ENCODE measurements at places on chromosomes 1 and 21.

- no peak for DNase-seq
Observed at GRCh38 chr1:29901624-29902325, 665.5 kb downstream of the PTPRU start.

DNA sequence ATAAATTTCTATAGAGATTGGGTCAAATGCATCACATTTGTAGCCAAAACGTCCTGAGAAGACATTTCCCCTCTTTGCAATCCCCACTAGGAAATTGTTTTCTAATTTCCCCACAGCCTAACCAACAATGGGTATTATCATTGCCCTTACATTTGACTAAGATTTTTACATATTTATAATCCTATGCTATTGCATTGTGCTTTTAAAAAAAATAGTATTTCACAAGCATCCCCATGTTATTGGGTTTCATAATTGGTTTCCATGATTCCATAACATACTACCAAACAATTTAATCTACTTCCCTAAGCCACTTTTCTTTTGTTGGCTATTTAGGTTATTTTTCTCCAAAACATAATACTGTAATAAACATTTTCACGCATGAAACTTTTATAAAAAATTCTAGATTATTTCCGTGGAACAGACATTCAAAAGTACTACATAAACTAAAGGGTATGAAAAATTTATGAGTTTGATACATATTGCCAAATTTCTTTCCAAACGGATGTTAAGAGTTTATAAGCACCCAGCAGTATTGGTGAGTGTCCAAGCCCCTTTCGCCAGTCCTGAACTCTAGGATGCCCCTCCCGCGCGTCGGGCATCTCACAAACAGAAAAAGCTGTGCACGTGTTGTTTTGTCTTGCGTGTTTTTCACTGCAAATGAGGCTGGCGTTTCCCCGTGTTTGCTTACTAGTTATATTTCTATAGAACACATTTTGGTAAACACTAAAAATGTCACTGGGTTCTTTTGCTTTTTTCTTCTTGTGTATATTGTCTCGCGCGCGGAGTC lies 2.0 kb upstream of the LHX4 start:
- DNase-seq, result no peak

DNA sequence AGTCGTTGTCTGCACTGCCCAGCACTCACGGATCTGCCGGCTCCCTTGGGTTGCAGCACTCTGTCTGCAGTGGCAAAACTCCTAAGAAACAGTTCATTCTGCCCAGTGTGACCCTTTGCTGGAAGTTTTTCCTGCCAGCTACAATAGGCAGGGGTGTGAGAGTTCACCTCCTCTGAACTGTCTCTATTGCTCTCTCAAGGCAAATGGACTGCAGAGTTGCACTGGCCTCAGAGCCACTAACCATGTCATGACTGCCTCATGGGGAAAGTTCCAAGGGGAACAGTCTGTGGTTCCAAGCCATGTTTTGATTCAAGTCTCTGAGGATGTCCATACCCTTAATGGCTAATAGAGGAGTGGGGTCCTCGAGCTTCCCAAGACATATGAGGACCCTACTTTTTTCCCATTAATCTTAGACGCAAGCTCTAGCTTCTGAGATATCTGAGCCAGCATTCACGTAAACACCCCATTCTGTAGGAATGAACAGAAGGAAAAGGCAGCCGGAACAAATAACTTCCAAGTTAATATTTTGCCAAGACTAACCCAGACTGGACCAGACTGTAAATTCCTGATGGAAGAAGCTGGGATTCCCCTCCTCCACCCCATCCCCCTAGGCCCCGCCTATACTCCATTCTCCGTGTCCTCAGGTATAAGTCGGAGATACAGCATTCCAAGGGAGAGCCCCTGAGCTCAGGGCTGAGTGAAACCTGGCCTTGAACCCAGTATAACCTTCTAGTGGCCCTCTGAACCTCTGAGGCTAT lies 93.8 kb upstream of the AKT3 start:
- DNase-seq, result no peak

GRCh38 chr1:3948344-3948743 lies 48.3 kb upstream of the C1orf174 start:
- no peak for DNase-seq

DNA sequence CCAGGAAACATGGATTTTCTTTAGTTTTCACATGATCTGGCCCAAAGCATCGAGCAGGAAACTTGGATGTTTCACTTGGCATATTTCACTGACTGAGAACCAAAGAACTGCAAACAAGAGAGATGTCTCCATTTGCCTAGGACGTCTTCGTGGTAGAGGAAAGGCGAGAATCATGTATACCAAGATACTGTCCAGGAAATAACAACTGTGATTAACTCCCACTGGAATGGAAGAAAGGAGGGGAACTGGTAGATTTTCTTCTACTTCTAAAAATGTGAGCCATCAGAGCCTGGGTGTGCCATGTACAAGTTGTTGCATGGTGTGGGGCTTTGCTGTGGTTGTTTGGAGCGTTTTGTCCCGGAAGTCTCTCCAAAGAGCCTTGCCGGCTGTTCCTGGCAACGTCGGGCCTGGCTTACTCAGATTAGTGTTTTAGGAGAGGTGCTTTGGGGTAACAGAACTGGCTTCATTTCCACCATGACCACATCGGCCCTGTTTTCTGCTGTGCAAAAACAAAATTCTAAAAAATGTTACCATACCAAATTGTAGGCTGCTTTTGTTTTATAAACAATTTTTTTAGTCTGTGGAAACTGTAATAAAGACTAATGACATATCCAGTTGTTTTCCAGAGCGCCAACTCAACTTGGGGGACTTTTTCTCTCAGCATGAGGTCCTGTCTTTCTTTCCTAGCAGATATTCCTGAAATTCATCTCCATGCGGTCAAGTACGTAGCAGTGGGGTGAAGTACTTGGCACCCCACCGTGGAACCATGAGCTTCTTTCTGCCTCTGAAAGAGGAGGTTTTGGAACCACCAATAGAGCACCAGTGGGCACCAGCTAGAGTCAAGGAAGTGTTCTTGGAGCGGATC lies 118.3 kb downstream of the TM2D1 start:
- DNase-seq, result no peak

GRCh38 chr1:186828611-186829454 lies at the start of gene PLA2G4A:
TSS of gene PLA2G4A (plus strand) at chr1:186828949. CDS start at chr1:186854355, 25,406 bp downstream.
- DNase-seq, result no peak

DNA sequence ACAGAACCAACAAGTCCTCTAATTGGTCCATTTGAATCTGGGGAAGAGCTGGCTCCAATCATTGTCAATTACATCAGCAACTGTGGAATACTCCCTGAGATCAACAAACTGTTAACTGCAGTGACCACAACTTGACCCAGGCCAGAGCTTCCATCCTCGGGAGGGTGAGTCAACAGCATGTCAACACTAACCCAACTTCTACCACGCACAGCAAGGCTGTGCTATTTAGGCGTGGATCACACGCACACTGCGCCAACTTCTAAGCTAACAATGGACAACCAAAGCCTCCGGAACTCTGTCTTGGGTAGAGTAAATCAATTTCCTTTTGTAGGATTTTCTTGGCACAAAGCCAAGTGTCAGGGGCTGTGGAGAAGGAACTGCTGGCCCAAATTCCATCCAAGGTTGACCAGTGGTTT lies 30.4 kb downstream of the APP start:
- DNase-seq, result no peak

DNA sequence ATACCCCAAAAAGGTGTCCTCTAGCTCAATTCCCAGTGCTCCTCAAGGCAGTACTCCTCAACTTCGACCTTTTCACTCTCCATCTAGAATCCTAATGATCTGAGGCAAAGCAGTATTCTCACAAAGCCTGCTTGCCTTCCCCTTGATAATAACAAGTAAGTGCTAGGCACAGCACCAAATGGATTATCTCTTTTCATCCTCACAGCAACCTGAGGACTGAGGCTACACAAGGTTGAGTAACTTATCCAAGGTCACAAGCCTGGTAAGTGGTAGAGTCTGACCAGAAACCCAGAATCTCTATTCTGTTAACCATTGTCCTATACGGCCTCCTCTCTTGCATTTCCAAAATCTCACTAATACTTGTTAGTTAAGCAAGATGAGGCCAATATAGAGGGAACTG lies 5.1 kb downstream of the SYDE2 start:
- DNase-seq, result no peak

- DNase-seq, result no peak
Observed at GRCh38 chr1:13929313-13929712, 229.3 kb downstream of the PRDM2 start.

- DNase-seq, result no peak
Observed at GRCh38 chr1:65939191-65939590, 146.5 kb downstream of the PDE4B start.

GRCh38 chr21:16773206-16773605 lies 739.6 kb upstream of the CXADR start:
- no peak for DNase-seq

DNA sequence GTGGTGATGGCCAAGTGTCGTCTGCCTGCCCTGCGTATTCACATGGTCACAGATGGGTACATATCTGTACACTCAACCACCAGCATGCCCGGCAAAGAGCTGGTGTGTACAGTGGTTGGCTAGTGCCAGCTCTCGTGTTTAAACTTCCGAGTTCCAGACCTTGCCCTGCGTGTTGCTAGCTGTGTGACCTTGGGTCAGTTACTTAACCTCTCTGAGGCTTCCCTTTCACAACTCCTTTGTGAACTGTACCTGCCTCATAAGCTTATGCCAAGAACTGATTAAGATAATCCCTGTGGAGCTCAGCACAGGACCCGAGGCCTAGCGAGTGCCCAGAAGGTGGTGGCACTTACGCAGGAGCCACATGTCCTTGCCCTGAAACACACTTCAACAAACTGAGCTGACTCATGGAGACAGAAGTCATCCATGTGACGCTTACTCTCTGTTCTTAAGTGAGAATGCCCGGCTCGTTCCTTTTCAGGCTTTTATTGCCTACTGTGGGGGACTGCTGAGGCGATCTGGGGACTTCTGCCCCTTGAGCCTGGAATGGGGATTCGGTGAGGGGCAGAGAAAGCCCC lies 55.4 kb downstream of the ALPL start:
- DNase-seq, result no peak

- DNase-seq, result no peak
Observed at GRCh38 chr1:155033524-155033923, at the start of the genes DCST1 and DCST2. TSS of gene DCST1 (plus strand) at chr1:155033824. CDS start at chr1:155034037, 213 bp downstream. TSS of gene DCST2 (minus strand) at chr1:155033781. CDS start at chr1:155033701, 80 bp downstream.

DNA sequence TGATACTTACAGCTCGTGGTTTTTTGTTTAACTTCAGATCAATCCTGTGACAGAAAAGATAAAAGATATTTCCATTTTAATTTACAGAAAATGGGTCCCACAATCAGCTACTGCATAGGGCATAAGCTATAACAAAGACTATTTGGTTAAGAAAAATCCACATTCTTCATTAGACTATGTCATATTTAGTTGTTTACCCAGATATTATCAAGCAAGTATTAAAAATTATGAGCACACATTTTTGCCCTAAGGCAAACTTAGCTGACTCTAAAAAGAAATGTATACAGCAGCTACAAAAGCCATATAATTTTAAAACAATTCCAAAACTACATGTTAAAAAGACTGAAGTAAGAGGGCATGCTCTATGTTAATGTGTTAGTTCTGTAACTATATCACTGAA lies 18.7 kb downstream of the MEAF6 start:
- DNase-seq, result no peak

DNA sequence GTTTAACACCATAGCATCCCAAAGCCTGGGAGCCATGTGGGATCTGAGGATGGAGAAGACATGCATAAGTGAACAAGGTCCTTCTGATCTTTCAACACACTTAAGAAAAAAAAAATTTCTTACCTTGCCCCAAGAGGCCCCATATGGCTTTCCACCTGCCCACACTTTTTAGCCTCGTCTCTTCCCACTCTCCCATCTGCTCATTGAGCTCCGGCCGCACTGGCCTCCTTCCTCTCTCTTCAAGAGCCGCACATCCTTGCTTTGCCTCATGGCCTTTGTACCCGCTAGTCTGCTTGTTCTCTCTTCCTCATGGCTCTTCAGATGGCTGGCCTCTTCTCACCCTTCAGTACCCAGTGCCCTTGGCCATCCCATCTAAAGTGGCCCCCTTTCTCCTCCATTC lies 70.2 kb upstream of the PDE4B start:
- no peak for DNase-seq

DNA sequence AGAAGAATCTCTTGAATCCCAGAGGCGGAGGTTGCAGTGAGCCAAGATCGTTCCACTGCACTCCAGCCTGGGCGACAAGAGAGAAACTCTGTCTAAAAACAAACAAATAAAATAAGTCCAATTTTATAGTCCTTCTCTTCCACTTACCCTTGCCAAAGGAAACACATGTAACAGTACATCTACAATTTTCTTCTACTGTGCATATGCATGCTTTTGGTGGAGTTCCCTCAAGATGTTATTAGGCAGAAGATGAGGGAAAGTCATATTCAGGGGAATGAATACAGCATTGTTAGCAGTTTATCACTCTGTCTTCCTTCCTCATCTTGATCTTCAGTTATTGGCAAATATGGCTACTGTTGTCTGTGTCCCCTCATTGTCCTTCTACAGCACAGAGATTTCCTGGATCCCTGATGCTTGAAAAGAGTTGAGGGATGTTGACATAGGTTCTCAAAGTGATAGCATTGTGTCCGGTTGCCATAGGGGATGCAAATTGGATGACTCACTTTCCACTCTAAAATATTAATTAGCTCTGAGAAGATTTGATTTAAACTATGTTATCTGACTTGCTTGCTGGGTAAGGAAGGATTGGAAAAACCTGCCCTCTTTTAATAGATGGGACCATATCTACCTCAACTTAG lies 1173.6 kb downstream of the KCNT2 start:
- no peak for DNase-seq

DNA sequence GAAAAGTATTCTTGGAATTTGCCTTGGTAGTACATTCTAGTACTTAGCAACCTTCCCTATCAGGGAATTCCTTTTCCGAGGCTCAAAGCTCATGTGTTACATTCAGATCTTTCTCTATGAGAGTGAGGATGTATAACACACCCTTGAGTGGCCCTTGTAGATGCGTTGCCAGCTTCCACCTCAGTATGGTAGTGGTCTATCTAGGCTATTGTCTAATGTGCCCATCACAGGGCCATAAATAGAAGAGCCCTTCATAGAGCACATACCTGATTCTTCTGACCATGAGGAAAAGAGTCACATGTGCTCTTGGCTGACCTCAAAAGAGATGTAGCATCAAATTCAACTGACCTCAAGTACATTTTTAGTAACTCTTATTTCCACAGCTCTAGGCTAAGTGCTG lies 14.0 kb upstream of the ZC3H11B start:
- no peak for DNase-seq

GRCh38 chr1:197422993-197423392 lies 154.9 kb downstream of the CRB1 start:
- no peak for DNase-seq

- DNase-seq, result no peak
Observed at GRCh38 chr21:45516671-45517151, 25.5 kb downstream of the SLC19A1 start.

DNA sequence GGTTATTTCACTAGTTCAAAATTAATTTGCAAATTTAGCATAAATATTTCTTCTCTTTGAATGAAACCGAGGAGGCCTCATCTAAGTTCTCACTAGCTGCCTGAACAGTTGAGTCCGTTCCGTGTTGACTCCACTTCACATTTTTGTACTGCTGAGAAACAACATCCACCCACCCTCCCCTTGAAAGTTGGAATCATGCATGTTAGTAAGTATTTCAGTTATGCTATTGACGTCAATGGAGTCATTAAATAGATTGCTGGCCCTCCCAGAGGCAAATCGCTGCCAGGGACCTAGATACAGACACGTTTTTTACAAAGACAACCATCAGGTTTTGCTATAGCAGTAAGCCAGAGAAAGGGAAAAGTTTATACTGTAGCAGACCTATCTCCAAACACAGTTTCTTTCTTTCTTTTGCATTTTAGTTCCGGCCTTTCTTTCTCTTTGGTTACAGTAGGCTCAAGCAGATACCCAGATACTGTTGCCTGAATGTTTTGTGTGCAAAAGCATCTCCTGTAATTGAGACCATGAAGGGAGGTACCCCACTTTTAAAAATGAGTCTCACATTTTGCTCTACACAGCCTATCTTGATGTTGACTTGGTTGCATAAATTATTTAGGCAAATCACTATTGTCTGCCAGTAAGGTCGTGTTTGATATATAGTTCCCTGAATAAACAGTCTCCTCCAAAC lies 262.6 kb upstream of the SGIP1 start:
- peak; percentile 43 for DNase-seq

Measured in stimulated activated CD4-positive, alpha-beta T cell treated with anti-CD3 and anti-CD28 coated beads, TNF-alpha, amount 100 ng/mL, for 24 hours (primary cell).